NCI-H526 (cell line): ENCODE measurements at places on chromosomes 2 and 18.

GRCh38 chr18:35999925-36000324 lies 27.4 kb downstream of the RMP24 start:
- DNase-seq, result no peak

GRCh38 chr2:2570871-2571270 lies 239.8 kb upstream of the MYT1L start:
- DNase-seq, result no peak

DNA sequence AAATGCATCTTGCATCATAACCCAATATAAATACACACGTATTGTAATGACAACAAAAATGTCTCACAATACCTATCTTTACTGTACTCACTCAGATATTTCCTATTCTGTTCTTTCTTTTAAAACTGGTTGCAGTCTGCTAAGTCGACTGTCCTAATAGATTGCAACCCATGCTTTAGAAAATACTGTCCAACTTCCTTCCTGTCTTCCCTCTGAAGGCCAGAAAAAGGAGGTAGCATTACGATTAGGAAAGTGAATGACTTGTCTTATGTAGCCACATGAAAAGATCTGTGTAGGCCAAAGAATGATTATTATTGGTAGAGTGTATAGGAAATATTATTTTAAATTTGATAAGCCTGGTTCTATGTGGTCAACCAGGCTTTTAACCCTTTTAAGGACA lies 134.1 kb downstream of the FAM210A start:
- DNase-seq, result no peak

- no peak for DNase-seq
Observed at GRCh38 chr2:54081574-54081973, 33.8 kb upstream of the ACYP2 start.

DNA sequence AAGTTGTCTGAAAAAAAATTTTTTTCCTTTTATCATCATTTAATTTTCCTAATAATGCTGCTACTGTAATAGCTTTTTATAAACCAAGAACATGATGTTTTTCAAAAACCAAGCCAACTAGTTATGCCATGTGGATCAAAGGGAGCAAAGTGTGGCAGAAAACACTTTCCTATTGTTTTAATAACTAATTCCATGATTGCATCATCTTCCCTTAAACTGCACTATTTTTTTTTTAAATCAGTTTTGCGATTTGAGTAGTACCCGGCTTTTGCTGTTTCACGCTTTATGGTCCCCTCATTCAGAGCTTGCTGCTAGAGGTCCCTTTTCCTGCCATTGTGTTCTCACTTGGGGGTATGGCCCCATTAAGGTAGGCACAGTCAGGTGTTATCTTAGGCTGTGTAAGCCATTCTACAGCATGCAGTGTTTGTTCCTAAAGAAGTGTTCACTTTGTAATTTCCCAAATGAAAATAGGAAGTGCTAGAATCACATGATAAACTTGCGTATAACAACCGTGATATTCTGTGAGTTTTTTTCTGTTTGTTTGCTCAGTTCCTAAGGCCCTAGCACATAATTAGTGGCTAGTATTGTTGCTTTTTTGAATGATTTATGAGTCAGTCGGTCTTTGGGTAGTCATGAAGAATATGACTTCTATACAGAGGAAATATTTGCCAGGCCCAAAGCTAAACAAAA lies 225.8 kb downstream of the PTGR3 start:
- no peak for DNase-seq

DNA sequence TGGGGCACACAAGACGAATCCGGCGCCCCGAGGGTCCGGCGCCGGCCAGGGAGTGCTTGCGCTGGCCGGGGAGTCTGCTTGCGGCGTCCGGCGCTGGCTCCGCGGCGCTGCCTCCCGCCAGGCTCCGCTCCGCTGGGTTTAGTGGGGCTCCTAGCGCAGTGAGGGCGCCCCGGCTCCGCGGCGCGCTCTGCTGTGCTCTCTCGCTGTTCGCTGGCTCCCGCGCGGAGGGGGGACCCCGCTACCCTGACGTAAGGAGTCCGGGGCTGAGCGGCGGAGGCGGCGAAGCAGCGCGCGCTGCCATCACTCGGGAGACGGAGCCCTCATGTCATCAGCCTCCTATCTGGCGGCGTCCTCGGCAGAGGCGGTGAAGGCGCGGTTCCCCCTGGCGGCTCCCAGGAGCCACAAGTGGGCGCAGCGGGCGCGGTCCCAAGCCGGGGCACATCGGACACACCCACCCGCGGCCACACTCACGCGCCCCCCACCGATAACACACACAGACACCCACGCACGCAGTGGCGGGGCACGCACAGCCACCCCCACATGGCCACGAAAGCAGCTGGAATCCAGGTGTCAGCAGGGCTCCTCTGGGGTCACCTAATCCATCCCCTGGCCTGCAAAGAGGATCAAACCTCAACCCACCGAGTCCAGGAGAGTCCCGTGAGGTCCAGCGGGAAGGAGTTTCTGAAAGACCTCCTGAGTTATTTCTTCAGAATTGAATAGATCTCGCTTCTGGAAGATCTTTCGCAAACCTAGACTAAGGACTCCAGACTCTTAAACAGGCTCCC lies at the start of gene C1QL2:
C1QL2 (minus strand) TSS at position 189 of the 785 bp plus-strand sequence. CDS start 482 bp downstream, outside the sequence.
- DNase-seq, result peak; percentile 52
